Kidney capillary endothelial cell (primary cell): ENCODE measurements at places on chromosomes 2 and 18.

GRCh38 chr2:189260361-189260814 is 80.8 kb upstream of the COL5A2 start:
- no peak for DNase-seq

DNA sequence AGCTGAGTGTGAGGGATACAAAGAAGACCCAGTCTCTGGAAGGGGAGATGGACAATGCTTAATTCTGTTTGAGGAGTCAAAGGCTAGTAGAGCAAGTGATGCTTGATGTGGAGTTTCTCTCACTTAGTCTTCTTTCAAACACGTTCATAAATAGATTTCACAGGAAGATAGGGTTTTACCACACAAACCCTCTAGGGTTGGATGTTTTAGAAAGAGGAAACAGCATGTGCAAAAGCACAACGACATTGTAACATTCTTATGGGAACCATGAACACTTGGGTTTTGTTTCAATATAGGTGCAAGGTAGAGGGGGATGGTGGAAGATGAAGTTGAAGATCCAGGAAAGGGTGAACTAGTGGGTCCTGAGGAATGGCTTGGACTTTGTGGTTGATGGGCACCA is 10.8 kb upstream of the EFEMP1 start:
- DNase-seq: no peak

GRCh38 chr2:147639891-147640290 is 204.9 kb upstream of the ACVR2A start:
- no peak for DNase-seq

DNA sequence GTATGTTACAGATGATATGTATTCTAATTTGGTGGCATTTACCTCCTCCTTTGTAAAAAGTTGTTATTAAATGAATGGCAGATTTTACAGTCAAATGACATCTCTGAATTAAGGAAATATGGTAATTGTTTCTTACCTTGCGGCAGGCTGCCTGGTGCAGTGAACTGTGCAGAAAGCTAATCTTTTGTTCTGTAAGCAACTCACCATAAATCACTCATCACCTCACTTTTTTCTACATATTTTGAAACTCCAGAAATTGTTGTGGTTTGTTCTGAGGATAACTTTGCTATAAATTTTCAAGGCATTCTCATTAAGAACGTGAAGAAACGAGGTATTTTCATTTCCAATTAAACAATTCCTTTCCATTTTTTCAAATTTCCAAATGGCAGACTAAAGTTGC is 52.7 kb downstream of the ST6GAL2 start:
- DNase-seq: no peak
